ENCODE measurements at places on chromosomes 6 and 20. TPM values are rescaled to one million over a fixed set of nuclear protein-coding genes. Genes with fewer than 3 reads are reported as not detected.

DNA sequence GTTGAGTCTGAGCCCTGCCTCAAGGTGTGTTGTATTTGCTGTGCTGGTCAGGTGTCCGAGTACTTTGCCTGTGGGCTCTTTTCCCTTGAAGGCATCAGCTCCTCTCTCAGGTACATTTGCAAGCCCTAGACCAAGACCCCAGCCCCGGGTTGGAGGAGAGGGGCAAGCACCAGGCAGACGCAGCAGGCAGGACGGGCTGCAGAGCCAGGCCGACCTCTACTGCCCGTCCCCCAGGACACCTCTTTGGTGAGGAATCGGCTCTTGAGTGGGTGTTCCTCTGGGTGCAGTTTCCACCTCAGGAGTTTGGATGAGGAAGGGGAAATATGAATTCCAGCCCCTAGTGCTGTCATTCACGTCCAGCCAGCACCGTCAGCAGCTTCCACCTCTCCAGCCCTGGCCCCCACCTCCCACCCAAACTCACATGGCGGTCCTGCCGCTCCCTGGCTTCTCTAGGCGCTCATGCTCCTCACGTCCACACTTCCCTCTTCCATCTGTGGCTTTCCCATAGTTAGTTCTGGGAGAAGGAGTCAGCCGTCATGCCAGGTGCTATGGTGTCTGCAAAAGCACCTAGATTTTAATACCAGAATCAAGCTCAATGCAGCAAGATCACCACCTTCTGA, 183.9 kb downstream of the DLL1 start:
- DNase-seq = no peak

GRCh38 chr6:80988892-80989291, 763.6 kb downstream of the TENT5A start:
- DNase-seq = no peak

- no peak for DNase-seq
Measured at GRCh38 chr6:106125925-106126435, 39.8 kb downstream of the PRDM1 start.

GRCh38 chr6:170210026-170210390, 80.9 kb downstream of the DLL1 start:
- DNase-seq = no peak

DNA sequence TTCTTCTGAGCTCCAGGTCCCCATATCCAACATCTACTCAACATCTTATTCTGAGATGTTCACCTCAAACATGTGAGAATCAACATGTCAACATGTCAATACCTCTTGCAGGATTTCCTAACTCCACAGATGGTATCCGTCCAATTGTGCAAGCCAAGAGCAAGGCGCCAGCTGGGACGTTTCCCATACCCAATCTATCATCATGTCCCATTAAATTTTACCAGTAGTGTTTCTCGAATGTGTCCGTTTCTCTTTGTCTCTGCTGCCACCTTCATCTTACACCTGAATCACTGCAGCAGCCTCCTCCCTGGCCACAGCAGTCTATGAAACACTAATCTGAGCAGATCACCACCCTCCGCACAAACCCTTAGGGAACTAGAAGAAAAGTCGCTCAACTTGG, 78.0 kb upstream of the RPS6KA2 start:
- no peak for DNase-seq

DNA sequence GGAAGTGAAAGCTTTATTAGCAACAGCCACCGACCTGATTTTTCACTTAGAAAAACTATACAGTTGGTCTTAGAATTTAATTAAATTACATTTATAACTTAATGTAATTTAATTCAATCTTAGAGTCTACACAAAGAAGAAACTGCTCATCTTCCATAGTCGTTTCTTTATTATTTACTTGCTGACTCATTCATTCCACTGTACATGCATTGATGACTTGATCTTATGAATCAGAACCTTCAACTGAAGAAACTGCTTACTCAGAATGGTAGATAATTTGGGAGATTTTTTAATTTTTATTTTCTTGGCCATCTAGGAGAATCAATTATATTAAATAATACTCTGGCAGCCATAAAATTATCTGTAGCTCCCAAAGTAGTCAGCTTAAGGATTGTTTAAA, 1021.6 kb upstream of the FLRT3 start:
- no peak for DNase-seq

- DNase-seq = peak; percentile 33
Measured at GRCh38 chr6:157106487-157106886, 216.8 kb downstream of the TMEM242 start.

- no peak for DNase-seq
Measured at GRCh38 chr6:108730635-108731515, 117.3 kb upstream of the ARMC2 start.

- no peak for DNase-seq
Measured at GRCh38 chr6:64221776-64222175, 586.2 kb downstream of the PHF3 start.

GRCh38 chr6:167717455-167717854, 109.3 kb upstream of the AFDN start:
- DNase-seq = no peak

DNA sequence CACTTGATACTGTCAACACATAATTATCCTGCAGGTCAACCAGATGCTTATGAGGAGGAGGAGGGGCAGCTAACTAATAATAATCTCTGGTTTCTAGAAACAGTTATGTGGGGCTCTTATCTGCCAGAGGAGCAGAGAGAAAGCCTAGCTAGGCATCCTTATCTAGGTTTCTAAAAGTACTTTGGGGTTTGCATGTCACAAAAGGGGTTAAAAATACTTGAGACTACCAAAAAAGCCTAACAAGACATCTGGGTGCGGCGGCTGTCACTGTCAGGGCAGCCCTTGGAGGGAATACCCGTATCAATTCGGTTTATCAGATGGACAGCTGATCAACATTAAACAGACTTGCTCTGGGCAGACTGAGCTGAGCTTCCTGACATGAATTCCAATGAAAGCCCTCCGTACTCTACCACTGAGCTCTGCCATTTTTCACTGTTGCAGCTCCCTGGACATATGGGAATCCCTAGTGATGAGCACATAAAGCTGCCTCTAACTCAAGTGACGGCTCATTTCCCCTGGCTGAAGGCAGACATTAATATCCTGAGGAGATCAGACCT, 166.6 kb downstream of the PDSS2 start:
- no peak for DNase-seq

GRCh38 chr6:53845280-53846195, 50.7 kb downstream of the LRRC1 start:
- DNase-seq = no peak

DNA sequence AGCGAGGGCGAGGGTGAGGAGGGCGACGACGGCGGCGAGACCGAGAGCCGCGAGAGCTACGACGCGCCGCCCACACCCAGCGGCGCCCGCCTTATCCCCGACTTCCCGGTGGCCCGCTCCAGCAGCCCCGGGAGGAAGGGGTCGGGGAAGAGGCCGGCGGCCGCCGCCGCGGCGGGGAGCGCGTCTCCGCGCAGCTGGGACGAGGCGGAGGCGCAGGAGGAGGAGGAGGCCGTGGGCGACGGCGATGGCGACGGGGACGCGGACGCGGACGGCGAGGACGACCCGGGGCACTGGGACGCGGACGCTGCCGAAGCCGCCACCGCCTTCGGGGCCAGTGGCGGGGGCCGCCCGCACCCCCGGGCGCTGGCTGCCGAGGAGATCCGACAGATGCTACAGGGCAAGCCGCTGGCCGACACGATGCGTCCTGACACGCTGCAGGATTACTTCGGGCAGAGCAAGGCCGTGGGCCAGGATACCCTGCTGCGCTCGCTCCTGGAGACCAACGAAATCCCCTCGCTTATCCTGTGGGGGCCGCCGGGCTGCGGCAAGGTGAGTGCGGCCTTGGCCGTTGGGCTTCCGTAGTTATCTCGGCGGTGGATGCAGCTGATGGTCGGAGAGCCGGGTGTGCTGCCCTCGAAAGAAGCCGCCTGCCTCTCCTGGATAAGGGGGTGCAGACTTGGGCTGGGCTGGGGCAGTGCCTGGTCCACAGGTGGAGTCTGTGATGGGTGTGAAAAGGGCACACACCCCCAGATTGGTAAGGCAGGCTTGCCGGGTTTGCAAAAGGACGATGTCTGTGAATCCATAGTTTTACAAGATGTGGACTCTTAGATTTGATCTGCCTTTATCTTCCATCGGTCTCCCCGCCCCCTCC, 938 bp downstream of the WRNIP1 start:
- DNase-seq = no peak

DNA sequence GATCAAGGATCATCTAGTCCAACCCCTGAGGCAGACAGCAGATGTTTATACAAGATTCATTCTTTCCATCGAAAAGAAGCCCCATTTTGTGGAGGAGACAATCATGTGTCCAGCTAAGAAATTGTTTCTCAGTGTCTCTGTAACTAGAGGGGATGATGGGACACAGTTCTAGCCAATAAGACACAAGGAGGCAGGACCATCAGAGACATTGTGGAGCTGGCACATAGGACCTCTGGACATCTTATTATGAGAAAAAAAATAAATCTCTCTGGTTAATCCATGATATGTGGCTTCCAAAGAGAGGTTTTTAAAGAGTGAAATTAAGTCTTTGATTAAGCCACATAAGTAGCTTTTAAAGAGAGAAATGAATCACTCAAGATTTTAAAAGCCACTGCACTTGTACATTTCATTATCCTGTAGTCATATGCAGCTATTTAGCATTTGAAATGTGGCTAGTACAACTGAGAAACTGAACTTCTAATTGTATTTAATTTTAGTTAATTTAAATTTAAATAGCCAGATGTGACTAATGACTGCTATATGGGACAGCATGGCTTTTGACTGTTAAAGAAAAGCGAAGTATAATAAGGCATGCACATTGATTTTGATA, 176.8 kb downstream of the TASP1 start:
- no peak for DNase-seq

- no peak for DNase-seq
Measured at GRCh38 chr6:6583836-6584235, 4.7 kb upstream of the LY86 start.

DNA sequence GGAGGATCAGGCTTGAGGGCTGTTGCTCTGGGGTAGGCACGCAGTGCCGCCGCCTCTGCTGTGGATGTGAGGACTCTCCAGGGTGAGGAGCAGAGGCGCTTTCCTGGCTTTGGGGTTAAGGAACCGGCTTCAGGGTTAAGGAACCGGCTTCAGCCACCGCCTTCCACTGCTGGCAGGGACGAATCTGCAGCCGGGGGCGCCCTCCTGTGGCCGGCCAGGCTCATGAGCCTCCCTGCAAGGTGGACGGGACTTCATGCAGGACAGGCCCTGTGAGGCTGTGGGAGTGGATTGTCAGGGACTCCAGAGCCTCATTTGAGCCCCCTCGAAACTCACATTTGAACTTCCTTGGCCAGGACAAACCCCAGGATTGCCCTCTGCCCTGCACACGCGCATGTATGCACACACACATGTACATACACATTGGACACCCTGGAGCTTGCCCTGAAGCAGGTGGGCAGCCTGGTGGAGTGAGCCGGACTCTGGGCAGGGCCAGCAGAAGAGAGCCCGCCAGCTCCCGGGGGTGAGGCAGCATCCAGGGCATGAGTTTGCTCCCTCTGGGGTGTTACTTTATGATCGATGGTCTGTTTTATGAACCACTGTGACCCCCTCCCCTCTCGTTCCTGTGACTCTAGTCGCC, 146.9 kb downstream of the PHACTR3 start:
- DNase-seq = no peak

DNA sequence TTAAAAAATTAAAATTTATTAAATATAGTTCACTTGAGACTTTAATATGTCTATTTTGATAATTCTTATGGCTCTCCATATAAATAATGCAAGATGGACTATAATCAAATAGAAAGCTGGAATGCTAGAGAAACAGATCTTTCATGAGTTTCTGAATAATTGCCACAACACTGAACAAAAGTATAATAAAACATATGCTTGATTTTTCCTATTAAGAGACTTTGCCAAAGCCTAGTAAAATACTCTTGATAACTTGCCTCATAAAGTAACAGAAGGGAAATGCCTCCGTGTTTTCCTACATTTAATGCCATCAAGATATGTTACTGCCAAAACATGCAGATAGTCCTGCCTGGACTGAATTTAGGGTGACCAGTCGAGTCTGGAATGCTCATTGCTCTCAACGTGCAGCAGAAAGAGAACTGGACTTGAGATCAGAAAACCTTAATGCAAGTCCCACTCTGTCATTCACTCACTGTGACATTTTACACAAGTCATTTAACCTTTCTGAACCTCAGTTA, 153.2 kb downstream of the AIG1 start:
- DNase-seq = no peak

- no peak for DNase-seq
Measured at GRCh38 chr6:157885876-157886275, 62.8 kb downstream of the SNX9 start.

GRCh38 chr6:79430913-79431536, 106.2 kb downstream of the LCA5 start:
- no peak for DNase-seq

DNA sequence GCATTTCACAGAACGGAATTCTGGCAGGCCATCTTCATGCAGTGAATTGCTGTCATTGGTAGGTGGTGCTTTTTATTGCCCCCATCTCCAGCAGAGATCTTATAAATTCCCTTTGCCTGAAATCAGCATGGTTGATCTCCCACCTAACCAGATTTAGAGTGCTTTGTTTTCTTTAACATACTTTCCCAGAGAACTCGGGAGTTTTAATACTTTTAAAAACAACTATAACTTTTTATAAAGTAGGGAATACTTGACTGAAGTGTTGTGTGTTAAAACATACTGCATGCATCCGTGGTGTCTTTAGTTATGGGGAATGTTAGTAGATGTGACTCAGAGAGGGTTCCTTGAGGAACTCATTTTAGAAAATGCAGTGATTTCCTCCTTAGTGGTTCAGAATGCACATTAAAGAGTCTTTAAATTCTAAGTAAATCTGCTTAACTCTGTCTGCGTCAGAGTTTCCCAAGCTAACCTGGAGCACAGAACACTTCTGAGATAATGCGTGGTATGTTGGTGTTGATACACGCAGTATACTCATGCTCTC, 54.9 kb downstream of the AKAP12 start:
- no peak for DNase-seq

- no peak for DNase-seq
Measured at GRCh38 chr6:45049188-45049843, 278.8 kb upstream of the RUNX2 start.

DNA sequence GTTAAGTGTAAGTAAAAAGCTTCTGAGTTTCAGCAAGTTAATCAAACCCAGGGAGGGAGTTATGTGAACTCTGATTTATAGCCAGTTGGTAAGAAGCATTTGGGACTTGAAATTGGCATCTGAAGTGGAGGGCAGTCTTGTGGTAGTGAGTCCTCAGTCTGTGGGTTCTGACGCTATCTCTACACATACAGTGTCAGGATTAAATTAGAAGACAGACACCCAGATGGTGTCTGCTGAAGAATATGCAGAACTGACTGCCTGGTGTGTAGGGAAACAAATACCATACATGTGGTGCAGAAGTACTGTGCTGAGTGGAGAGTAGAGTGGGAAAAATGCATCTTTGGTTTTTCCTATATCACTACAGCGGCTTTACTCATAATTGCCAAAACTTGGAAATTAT, 43.5 kb upstream of the PLN start:
- DNase-seq = no peak

Gene DSP
- total RNA-seq = 80.1 TPM

Gene HDGFL1
- total RNA-seq = not detected

Gene STX11
- 0.22 TPM for total RNA-seq

Gene SAMD3
- total RNA-seq = not detected

Gene BPI
- total RNA-seq = not detected

Gene TP53TG5
- not detected for total RNA-seq

Gene BPIFB1
- total RNA-seq = not detected

Gene LPA
- total RNA-seq = not detected

Gene MTFR2
- 18.6 TPM for total RNA-seq

Gene MRPS18B
- total RNA-seq = 65.8 TPM

Gene CCN6
- total RNA-seq = 1.4 TPM

Gene GGTLC1
- total RNA-seq = not detected

Gene AFG1L
- total RNA-seq = 6.0 TPM

Gene HAO1
- not detected for total RNA-seq

Gene ENPP5
- total RNA-seq = 1.5 TPM

Gene LY6G5C
- 1.1 TPM for total RNA-seq
